IPS-NIHi11 (cell line): ENCODE measurements at places on chromosomes 3 and 15.

DNA sequence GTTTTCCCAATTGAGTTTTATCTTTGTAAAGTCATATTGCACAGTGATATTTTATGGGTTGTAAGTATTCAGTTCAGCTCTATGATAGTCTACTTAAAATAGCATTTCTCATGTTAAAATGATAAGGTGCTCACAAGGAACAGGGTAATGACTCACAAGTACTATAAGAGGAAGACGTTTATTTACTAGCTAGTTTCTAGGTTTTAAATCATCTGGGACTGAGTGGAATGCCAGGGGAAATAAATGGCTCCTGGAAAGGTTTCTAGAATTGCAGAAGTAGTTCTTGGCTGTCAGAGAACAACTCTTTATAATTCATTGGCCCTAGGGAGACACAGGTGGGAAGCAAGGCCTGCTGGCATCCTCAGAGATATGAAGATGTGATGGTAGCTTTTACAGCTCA is 112.8 kb downstream of the CHDH start:
- DNase-seq: no peak

DNA sequence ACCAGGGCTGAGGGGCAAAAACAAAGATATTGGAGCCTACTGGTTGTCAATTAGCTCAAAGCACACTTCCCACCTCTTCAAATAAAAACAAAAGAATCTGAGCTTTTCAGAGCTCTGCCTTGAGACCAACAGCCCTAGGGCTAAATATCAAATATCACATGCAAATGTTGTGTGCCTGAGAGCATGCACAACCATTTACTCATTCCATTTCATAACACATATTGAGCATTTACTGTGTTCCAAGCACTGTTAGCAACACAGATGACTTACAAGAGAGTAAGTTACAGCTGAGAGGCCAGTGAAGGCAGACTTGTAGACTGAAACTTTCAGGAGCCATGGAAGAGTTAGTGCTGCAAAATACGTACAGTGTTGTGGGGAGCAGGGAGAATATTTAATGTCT is 222.4 kb downstream of the CPNE4 start:
- DNase-seq: no peak

DNA sequence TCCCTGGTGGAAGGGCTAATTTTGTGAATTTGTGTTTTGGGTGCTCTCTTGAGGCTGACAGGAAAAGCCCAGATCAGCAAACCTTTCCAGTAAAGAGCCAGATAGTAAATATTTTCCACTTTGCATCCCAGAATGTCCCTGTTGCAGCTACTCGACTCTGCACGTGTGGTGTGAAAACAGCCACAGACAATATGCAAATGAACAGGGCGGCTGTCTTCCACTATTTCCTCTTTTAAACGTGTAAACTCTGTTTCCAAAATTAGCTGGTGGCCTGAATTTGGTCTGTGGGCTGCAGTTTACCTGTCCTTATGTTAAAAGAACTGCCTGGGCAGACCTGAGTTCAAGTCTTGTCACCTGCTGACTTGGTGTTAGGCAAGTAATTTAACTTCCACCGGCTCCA is 202.7 kb downstream of the EDEM1 start:
- no peak for DNase-seq

GRCh38 chr3:120057626-120058025 is 36.6 kb downstream of the GSK3B start:
- DNase-seq: no peak

- no peak for DNase-seq
Measured at GRCh38 chr3:71695000-71695482, 30.2 kb downstream of the EIF4E3 start.

DNA sequence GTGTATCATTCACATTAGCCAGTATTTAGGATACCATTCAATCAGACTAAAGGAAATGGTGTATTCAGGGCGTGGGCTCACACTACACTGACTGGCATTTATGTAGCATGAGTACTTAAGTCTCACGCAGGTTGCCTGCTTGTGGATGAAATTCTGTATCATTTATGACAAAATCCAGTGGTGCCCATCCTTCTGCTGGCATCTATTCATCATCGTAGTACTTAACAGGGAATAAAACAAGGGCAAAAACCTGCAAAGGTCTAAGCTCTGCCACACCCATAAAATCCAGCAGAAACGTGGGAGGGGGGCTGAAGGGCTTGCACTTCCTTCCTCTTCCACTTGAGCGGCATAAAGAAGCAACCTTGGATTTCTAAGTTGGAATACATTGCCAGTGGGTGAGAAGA is 2.7 kb downstream of the GAP43 start:
- DNase-seq: no peak

GRCh38 chr15:94097552-94097951 is 133.8 kb upstream of the MCTP2 start:
- no peak for DNase-seq

DNA sequence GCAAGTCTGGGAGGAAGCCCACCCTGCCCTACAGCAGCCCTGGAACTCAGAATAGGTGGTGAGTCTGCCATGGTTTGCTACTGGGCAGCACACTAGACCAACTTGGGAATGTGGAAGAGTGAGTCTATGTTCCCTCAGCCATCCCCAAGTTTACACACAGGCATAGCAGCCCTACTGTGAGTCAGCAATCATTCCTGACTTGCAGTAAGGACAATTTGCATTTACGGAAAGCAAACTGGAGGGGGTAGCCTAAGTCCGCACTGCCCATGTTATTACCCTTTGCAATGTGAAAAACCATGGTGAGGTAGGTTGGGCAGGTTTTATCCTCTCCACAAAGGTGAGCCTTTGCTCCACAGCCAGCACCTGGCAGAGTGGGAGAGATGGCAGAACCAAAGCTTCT is 4.6 kb downstream of the TCTA start:
- DNase-seq: no peak

DNA sequence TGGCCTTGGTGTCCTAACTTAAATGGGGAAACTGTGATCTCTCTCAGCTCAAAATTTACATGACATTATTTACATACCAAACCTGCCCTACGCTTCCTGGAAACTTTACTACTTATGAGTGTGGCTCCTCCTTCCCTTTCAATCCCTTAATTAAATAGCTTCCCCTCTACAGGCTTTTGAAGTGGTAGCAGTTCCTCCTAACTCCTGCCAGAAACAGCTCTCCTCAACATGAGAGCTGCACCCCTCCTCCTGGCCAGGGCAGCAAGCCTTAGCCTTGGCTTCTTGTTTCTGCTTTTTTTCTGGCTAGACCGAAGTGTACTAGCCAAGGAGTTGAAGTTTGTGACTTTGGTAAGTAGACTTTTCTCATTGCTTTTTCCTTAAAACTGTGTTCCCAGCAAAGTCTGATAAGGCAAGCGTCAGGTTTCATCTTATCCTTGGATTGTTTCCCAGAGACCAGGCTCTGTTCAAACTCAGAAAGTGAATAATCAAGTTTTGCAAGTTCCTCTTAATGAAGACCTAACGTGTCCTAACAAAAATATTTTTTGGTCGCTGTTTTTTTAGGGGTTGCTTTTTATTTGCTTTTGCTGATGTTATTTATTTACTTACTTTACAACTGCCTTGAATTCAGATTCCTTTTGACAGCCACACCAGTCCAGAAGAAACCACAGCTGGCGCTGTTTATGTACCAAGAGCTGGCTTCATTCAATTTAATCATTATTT is at the start of gene ACP3:
ACP3 (plus strand) TSS at position 179 of the 720 bp plus-strand sequence; CDS start at position 229, 50 bp downstream.
- DNase-seq: peak; percentile 57

GRCh38 chr3:167830007-167830406 is 94.5 kb downstream of the SERPINI1 start:
- no peak for DNase-seq

DNA sequence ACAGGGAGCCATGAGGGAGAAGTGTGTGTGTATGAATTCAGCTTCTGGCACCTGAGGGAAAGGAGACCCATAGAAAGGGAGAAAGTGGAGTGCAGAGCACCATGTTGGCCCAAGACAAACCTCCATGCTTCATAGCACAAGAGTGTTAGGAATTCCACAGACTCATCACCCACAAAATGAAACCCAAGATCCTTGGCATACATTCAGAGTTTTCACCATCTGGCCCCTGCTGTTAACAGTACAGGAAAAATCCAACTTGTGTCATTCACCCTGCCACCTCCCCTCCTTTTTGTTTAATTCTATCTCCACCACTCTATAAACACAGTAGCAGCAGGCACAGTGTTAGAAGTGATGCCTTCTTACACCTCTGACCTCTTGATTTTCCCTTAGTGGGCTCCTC is 60.0 kb upstream of the MNS1 start:
- DNase-seq: no peak

- no peak for DNase-seq
Measured at GRCh38 chr15:29143909-29144635, 125.5 kb downstream of the NSMCE3 start.

GRCh38 chr3:150736903-150737832 is 25.8 kb downstream of the SIAH2 start:
- no peak for DNase-seq

- DNase-seq: no peak
Measured at GRCh38 chr15:62412686-62413085, 247.6 kb upstream of the C2CD4B start.
